Activated CD4-positive, alpha-beta T cell treated with anti-CD3 and anti-CD28 coated beads, Interleukin-2, amount 10 ng/mL, durations not matched to agents 24 days and 14 days (primary cell): ENCODE measurements at places on chromosomes 12 and 14. TPM values are rescaled to one million over a fixed set of nuclear protein-coding genes. Genes with fewer than 3 reads are reported as not detected.
A peak's percentile ranks its signal among the peaks of the same experiment; 100 is the strongest.

DNA sequence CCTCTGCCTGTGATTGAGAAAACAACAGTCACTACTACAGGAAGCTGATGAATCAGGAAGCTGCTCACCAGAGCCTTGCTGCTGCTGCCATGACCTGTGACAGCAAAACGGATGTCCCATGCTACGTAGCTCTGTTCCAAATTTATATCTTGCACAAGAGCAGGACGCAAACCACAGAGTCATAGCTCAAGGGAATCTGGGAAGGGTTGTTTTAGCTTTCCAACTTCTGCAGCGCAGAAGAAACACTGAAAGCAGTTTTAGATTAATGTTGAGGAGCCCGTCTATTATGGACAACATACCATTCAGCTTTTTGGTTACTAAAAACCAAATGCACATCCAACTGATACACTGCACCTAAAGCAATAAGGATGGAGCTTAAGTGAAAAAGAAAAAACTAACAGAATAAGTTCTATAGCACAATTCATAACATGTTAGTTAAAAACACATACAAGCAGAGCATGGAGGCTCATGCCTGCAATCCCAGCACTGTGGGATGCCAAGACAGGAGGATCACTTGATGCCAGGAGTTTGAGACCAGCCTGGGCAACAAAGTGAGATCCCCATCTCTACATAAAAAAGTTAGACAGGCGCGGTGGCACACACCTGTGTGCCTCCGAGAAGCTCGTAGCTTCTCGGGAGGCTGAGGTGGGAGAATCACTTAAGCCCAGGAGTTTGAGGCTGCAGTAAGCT, 1.7 kb upstream of the ANKRD33 start:
- DNase-seq = peak; percentile 82

DNA sequence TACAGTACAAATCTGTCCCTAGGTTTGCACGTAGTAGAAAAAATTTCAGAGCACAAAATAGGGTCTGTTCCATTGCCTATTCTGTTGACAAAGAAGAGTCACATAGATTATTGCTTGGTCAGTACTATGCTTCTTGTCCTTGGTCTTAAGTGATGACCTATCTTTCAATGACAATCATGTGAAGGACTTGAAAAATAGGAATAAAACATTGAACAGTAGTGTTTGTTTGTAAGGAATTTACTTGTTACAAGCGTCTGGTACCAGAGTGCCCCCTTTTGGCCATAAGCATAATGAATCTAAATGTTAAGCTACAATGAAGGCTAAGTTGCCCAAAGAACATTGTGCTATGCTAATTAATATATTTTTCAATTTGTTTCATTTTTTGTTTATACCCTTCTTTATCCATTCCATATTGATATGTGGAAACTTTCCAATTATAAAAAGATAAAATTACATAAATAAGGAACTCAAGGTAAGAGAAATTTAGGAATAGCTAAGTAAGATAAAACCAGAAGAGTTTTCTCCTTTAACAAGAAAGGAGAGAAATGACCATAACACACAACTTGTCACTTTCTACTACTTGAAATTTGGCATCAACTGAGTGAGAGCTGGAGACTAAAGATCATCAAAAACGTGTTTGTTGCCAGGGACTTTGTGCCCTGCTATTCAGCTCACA, 204.7 kb downstream of the EPS8 start:
- peak; percentile 79 for DNase-seq

GRCh38 chr12:90589956-90590355, 365.0 kb downstream of the CCER1 start:
- DNase-seq = no peak

GRCh38 chr12:110717037-110717436, 25.7 kb downstream of the PPP1CC start:
- DNase-seq = peak; percentile 54

- no peak for DNase-seq
Observed at GRCh38 chr12:69091442-69092017, 147.8 kb upstream of the CPSF6 start.

DLK1 gene
- not detected in 2 replicates for total RNA-seq

ZDHHC22 gene
- total RNA-seq = not detected in 2 replicates
